Chondrocyte (in vitro differentiated cells): ENCODE measurements at places on chromosomes 12 and 14.

- no peak for DNase-seq
These were observed 72.3 kb downstream of the METTL25 start for GRCh38 chr12:82430541-82431145.

GRCh38 chr12:104213952-104214351 is 1.6 kb upstream of the TXNRD1 start:
- DNase-seq, result no peak

- no peak for DNase-seq
These were observed 98.8 kb upstream of the PDE3A start for GRCh38 chr12:20269337-20270067.

DNA sequence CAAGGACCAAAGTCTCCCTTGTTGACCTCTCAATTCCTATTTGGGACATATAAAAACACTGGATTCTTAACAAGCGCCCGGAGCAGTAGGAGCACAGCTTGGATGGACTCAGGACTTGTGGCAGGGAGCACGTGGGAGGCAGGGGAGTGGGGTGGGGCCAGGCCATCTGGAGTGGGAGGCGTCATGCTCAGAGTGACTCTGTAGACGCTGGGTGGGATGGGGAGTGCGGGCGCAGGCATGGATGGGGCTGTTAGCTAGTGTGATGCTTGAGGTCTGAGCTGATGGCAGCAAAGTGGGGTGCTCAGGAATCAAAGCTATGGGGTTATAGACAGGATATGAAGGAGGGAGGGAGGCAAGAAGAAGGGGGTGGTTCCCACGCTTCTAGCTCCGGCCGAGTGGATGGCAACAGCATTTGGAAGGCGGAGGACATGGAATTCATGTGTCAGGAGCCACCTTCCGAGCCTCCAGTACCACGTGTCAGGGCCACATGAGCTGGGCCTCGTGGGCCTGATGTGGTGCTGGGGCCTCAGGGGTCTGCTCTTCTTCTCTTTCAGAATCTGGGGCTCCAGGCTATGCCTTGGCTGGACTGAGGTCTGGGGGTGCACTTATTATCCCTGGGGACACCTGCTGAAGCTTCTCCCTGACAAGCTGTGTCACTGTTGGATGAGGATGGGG is 26.2 kb downstream of the MEG3 start:
- DNase-seq, result peak; percentile 67

GRCh38 chr14:53151523-53152183 is 1.5 kb downstream of the DDHD1 start:
- DNase-seq, result peak; percentile 84

DNA sequence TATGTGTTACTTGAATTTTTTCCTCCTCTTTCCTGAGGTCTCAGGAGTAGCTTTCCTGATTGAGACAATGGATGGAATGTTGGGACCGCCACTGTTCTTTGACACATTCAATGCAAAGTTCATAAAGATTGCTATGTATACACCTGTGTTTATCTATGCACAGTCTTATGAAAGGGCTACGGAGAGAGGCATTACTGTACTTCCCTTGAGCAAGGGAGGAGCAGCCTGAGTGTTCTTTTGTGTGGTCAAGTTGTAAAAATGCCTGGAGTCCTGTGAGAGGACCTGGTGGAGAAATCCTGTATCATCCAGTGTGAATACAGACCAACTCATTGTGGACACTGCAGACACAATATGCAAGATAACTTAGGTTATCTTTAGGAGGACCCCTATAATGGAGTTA is 1.2 kb downstream of the SRGAP1 start:
- no peak for DNase-seq
